Foreskin fibroblast (primary cell): ENCODE measurements at places on chromosomes 1 and 21.

DNA sequence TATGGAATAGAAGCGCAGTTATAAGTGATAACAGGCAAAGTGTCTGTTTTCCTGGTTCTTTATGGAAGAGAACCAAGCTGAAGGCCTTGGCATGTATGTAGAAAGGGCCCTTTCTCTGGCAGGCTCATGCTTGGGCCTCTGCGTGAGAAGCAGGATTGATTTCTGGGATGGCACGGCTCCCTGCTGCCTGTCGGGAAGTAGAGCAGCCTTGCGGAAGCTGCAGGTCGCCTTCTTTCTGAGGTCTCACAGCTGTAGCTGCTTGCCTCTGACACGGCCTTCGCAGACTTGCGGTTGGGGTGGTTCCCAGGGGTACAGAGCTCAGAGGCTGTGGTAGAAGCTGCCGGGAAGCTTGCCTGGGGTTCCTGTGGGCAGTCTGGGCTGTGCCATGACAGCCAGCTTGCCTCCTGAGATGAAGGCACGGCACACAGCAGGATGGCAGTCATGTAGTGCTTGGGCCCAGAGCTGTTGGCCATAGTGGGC lies 39.4 kb downstream of the TRAPPC10 start:
- no peak for DNase-seq

- no peak for DNase-seq
These were observed 30.0 kb downstream of the CAPZB start for GRCh38 chr1:19455353-19455752.

- DNase-seq, result no peak
These were observed 25.2 kb downstream of the PRAMEF20 start for GRCh38 chr1:13435458-13435857.

DNA sequence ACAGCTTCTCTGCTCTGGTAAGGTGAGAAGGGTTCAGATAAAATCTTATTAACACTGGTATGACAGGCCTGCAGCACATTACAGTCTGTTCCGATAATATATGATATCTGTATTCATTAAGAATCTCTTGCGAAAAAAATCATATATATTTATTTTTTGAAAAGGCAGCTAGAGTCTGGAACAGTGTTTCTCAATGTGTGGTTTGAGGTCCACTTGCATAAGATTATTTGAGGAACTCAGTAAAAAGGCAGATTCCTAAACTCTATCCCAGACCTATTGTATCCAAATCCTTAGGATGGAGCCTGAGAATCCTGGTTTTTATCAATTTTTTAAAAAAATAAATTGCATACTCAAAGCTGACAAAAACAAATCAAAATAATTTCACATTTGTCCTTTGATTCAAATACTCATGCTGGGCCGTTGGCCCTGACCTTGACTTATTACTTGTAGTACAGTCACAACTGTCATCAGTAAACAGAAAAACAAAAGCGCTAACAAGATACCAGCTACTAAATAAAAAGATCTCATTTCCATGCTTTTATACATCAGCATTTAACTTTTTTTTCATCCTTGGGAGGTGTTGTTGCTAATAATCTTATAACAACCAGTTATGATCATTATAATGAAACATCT lies 60.6 kb downstream of the RGS2 start:
- DNase-seq, result no peak

DNA sequence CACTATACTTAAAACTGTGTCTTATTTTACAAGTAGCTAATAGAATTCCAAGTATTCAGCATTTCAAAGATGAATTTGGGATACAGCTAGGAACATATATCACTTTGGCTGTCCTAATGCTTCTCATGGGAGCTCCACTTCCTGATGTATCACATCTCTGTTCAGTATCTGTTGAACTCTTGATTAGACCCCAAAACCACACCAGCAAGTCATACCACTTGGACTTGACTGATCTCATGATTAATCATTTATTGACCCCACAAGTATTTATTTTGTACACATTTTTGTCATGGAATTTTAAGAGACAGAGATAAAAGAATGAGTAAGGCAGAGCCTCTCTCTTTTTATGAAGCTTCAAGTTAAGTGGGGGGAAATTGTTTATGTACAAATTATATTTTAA lies 30.0 kb downstream of the TMPRSS15 start:
- DNase-seq, result no peak

GRCh38 chr1:56477164-56478111 lies 101.9 kb downstream of the PLPP3 start:
- no peak for DNase-seq

GRCh38 chr21:36550761-36551160 lies 70.8 kb upstream of the CLDN14 start:
- DNase-seq, result peak; percentile 8

GRCh38 chr1:67524143-67525052 lies 94.2 kb upstream of the SERBP1 start:
- DNase-seq, result peak; percentile 66

DNA sequence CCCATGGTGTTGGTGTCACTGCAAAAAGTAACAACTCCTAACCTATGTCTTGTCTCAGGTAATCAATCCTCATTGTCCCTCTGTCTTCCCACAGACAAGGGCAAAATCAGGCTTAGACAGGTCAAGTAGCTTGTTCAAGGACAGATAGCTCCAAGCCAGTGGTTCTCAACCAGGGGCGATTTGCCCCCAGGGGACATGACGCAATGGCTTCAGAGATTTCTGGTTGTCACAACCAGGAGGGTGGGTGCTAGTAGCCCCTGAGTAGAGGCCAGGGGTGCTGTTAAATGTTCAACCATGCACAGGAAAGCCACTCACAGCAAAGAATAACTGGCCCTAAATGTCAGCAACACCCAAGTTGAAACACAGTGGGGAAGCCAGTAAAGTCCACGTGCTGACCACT lies 178.9 kb downstream of the RUNX1 start:
- DNase-seq, result no peak

DNA sequence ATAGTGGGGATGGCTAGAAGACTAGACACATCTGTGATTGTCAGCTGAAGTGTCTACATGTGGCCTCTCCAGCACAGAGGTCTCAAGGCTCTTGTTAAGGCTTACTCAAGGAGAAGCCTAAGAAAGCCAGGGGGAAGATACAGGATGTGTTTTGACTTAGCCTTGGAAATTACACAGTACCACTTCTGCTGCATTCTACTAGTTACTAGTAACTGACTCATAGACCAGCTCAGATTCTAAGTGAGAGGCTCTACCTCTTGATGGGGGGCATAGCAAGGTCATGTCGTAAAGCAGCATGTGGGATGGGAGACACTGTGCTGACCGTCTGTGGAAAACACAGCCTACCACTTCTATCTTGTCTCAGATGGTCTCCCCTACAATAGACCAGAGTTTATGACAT lies 99.5 kb downstream of the UBE2U start:
- peak; percentile 55 for DNase-seq

DNA sequence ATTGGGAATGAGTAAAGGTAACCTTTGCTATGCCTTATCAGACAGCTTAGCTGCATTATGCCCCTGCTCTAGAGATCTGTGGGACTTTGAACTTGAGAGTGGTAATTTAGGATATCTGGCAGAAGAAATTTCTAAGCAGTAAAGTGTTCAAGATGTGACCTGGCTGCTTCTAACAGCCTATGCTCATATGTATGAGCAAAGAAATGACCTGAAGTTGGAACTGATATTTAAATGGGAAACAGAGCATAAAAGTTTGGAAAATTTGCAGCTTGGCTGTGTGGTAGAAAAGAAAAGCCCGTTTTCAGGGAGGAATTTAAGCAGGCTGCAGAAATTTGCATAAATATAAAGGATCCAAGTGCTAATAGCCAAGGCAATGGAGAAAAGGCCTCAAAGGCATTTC lies 90.4 kb downstream of the HHIPL2 start:
- DNase-seq, result no peak

DNA sequence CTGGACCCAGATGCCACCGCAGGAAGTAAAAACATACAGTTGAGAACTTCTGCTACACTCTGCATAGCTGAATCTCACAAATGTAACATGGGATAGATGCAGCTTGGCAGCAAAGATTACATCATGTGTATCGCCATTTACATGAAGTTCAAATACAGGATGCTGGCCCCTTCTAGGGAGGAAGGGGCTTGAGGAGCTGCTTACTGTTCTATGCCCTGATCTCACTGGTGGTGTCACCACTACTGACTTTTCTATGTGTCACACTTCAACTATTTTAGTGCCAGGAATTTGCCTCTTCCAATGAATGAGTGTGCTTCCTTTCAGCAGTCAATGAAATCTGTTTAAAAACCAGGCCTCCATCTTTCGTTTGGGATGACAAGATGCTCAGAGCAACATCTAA lies 31.1 kb downstream of the MRAP start:
- DNase-seq, result peak; percentile 40

GRCh38 chr1:112840631-112841624 lies 115.1 kb downstream of the SLC16A1 start:
- no peak for DNase-seq

- DNase-seq, result no peak
These were observed 282.5 kb downstream of the PTBP2 start for GRCh38 chr1:97004054-97004453.

DNA sequence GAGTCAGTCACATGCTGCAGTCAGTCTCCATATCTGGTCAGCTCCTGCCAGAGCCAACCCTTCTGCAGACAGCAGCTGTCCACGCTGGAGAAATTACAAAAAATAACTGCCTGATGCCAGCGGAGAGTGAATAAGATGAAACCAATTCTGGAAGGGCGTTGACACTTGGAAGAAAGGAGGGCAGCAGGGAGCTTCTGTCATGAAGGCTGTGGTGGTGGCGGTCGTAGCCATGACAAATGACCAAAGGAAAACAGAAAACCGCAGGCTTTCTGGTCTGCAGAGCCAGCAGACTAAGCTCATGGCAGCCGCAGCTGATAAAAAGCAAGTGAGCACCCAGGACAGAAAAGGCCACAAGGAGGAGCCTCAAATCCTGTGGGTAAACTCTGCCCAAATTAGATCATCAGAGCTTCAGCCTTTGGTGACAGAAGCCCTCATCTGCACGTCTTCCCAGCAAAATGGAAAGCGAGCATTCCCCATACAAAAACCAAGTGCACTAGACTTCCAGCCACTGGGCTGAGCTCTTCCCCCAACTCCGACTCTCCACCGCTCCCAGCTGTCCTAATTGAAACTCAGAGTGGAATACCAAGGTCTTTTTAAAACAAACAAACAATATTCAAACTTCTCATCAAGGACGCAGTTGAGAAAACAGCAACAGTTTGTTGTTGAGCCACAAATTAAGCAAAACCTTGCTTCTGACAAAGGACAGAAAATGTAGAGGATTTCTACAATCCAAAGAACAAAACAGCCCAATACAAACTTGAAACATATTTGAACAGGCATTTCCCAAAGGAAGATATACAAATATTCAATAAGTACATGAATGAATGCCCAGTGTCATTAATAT lies 28.7 kb downstream of the RSPH1 start:
- DNase-seq, result peak; percentile 10

DNA sequence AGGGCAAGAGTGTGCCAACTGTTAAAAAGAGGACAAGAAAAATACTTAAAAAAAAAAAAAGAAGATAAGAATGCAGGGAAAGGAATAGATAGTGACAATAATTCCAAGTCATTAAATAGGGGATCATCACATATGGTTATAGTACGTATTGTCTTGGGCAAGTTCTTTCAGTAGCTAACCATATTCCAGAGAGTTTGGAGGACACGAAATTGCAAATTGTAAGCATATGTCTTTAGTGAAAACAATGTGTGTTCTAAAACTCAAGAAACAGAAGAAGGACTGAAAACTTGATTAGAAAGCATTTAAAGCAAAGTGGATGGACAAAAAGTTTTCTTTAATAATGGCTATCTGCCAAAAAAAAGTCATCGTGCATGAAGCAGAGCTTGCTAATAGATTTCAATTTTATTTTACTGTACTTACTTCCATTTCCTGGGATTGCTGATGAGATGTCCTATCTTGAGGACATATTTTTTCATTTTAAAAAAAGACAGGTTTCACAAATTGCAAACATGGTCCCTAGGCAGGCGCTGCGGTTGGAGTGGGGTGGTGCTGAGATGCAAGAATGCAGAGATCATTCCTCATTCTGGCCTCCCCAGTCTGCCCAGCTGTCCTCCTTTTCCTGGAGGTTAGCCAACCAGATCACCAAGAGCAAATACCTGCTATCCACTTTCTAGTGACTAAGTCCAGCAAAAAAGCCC lies 11.9 kb downstream of the TSPAN2 start:
- DNase-seq, result no peak

GRCh38 chr1:245810181-245810769 lies 655.5 kb downstream of the KIF26B start:
- DNase-seq, result no peak

- DNase-seq, result no peak
These were observed 247.5 kb downstream of the LMX1A start for GRCh38 chr1:165109013-165109412.

DNA sequence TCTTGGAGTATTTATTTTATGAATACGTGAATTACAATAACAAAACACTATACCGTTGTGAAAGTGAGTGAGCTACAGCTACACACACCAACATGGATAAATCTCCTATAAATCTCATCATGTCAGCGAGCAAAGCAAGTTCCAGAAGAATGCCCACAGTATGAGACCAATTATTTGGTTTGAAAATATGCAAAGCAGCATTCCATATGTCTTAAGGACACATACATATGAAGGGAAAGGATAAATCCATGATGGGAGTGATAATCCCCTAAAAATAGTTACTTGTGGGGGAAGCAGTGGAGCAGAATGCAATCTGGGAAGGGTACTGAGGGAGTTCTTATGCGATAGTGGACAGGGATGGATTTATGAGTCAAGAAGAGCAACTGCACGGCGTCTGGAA lies 261.3 kb downstream of the DISC1 start:
- no peak for DNase-seq

DNA sequence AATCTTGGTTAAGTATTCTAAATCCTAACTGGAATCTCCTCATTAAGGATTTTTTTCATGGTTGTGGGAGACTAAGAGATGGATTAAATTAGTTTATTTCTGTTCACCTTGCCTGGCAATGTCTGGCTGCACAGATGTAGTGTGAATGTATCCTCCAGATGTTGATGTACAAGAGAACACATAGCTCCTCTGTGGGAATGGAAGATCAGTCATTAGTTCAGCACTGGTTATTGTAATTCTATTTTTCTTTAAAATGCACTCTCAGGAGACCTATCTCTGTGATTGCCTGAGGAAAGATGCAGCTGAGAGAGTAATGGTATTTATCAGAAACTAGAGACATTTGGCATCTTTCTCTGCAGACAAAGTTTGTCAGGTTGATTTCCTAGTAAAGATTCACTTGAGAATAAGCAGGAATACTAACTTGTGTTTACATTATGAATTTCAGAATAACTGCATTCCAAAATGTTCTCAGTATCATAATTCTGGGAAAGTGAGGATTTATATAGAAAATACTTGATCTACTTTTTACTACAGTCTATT lies 178.6 kb downstream of the GIPC2 start:
- no peak for DNase-seq

GRCh38 chr1:54537611-54538010 lies 10.4 kb upstream of the ACOT11 start:
- DNase-seq, result no peak

- no peak for DNase-seq
These were observed 379.1 kb downstream of the SIPA1L2 start for GRCh38 chr1:232250838-232251237.

DNA sequence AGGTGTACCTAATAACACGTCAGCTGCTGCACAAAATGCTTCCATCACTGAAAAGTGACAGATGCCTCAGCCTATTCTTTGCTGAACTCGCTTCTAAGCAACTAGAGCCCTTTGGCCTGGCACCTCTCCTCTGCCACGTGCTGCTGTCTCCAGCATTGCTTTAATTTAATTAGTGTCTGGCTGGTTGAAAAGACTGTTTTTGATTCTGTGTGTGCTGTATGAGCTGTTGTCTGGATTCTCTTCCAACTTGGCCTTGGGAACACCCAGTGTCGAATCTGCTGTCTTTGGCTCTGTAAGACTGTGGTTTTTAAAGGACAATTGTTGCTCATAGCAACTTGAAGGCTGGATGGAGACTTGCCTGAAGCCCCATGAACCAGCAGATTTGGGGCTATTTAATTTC lies 109.5 kb downstream of the PSMG1 start:
- no peak for DNase-seq
